ENCODE measurements at places on chromosomes 5 and 9.

- no peak for DNase-seq
These were observed 235.4 kb upstream of the RIOK2 start for GRCh38 chr5:97418462-97418861.

GRCh38 chr5:109929911-109930310 is 240.2 kb downstream of the MAN2A1 start:
- DNase-seq = peak; percentile 5

- no peak for DNase-seq
These were observed 85.6 kb downstream of the RAD23B start for GRCh38 chr9:107368696-107369095.

GRCh38 chr5:172749076-172749475 is 21.9 kb downstream of the DUSP1 start:
- no peak for DNase-seq

GRCh38 chr9:70291446-70291845 is 32.7 kb downstream of the SMC5 start:
- no peak for DNase-seq

- DNase-seq = no peak
These were observed 40.0 kb downstream of the GPR21 start for GRCh38 chr9:123073441-123073840.

DNA sequence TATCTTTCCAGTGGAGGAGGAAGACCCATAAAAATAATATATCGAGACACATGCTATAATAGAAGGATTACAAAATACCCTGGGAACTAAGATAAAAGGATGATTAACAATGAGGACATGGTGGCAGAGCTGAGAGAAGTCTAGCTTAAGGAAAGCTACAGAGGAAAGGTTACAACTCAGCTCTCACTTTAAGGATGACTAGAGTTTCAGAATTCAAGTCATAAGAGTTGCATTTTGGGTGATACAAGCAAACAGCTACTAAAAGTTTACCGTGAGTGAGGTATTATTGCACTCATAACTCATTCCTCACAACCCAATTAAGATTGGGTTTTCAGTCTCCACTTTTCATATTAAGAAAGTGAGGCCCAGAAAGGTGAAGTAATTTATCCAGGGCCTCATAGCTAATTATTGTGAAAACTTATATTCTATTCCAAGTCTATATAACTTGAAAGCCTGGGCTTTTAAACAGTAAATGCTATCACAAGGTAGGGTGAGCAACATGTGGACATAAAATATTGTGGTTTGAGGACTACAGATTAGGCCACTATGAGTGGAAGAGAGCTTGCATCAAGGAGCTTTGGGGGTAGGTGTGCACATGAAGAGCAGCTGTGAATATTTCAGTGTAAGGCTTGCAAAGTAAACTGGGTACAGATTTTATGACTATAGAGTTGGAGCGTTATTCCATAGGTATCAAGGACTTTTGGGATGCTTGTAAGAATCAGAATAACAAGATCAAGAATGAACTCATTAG is 28.0 kb downstream of the JAKMIP2 start:
- DNase-seq = no peak

DNA sequence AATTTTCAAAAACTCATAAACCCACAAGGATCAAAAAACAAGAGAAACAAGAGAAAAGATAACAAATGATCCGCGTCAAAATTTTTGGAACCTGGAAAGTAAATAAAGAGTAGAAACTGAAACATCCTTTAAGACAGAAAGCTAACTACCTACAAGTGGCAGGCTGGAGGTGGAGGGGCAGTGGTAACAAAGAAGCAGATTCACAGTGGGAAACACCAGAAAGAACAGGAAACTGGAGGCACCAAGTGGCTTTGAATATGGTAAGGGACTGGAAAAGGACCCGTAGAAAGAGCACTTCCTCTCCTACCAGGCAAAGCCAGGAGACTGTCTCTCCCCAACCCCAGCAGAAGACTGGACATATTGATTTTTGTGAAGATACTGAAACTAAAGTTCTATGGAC is 100.6 kb upstream of the TARS1 start:
- peak; percentile 5 for DNase-seq

- DNase-seq = no peak
These were observed 65.4 kb upstream of the IRX4 start for GRCh38 chr5:1948111-1948510.

- no peak for DNase-seq
These were observed 10.2 kb downstream of the CMYA5 start for GRCh38 chr5:79699763-79700400.

DNA sequence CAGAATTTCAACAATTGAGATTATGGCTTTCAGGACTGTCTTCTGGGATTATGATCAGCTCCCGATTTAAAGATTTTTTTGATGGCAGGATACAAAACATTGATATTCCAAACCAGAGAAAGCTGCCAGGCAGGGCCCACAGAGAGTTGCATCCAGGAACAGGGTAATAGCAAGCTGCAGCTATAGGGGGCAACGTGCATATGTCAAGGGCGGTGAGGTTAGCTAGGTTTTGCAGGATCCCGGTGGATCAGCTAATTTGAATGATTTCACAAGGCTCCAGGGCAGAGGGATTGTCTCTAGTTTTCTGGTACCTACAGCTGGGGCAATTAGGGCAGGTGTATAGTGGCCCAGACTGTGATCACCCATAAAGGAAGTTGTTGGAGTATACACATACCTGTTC is 339.4 kb downstream of the CHSY3 start:
- DNase-seq = no peak

GRCh38 chr9:105281272-105281671 is 36.8 kb downstream of the SLC44A1 start:
- no peak for DNase-seq

GRCh38 chr9:130286781-130287428 is 21.3 kb downstream of the HMCN2 start:
- no peak for DNase-seq

DNA sequence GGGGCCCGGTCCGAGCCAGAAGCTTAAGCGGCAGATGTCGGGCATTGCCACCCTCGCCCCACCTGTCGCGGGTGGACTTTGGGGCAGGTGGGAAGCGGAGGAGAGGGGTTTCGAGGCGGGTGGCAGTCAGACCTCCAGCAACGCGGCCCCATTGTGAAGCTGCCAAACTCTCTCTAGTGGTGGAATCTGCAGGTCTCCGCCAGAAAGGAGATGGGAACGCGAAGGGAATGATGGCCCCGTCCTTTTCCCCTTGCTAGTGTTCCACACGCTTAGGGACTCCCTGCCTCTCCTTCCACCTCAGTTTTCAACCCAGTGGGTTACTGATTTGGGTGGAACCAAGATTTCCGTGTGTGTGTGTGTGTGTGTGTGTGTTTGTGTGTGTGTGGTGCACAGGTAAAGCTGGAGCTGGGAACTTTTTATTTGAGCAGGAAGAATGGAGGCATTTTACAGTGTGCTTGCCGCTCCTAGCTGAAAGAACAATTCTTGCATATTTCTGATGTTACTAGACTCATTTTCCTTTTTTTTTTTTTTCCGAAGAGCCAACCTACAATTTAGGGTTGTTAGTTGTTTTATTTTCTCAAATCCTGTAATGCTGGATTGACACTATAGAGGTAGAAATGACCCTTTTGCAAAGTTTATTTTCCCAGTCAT is 1.3 kb downstream of the MACIR start:
- DNase-seq = peak; percentile 46

GRCh38 chr9:127841087-127841835 is 13.2 kb downstream of the ENG start:
- no peak for DNase-seq

DNA sequence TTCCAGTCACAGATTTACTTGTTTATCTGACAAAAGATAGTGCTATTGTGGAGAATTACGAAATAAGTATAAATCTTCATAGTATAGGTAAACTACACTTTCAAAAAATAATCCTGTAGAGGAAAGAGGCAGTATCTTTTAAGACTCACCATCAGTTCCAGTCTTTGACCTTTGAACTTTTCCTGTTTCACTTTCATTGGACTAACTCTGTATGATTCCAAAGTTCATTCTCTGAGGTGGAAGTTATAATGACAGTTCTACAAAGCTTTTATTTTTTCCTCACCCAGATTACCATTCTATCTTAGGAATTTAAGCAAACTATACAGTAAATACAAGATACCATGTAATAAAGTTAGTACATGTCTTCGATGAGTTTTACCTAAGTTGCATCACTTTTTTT is 901.3 kb upstream of the SEMA6A start:
- DNase-seq = no peak

GRCh38 chr5:160356550-160357347 is 13.7 kb downstream of the C1QTNF2 start:
- DNase-seq = no peak

- DNase-seq = no peak
These were observed 214.8 kb downstream of the AOPEP start for GRCh38 chr9:94941211-94941875.

GRCh38 chr9:26329974-26330373 is 562.6 kb downstream of the CAAP1 start:
- no peak for DNase-seq

GRCh38 chr5:173011566-173011965 is 28.0 kb downstream of the ATP6V0E1 start:
- DNase-seq = no peak

GRCh38 chr9:124664143-124664542 is 107.0 kb downstream of the NR6A1 start:
- no peak for DNase-seq

DNA sequence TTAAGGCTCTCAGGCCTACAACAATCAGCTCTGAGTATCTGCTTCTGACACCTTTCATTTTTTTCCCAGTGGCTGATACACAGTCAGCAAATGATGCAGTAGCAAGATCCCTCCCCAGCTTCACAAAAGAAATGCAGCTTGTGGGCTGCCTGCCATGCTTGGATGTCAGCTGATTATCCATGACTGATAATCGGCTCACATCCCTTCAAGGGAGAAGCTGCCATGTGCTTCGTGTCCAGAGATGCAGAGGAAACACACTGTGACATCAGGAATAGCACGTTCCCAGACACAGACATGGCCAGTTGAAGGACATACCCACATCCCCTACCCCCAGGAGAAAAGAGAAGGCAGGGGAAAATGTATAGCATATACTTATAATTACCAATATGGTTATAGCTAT is 27.9 kb downstream of the TMEM215 start:
- DNase-seq = no peak

- DNase-seq = no peak
These were observed 5.2 kb downstream of the LTC4S start for GRCh38 chr5:179798771-179799643.

DNA sequence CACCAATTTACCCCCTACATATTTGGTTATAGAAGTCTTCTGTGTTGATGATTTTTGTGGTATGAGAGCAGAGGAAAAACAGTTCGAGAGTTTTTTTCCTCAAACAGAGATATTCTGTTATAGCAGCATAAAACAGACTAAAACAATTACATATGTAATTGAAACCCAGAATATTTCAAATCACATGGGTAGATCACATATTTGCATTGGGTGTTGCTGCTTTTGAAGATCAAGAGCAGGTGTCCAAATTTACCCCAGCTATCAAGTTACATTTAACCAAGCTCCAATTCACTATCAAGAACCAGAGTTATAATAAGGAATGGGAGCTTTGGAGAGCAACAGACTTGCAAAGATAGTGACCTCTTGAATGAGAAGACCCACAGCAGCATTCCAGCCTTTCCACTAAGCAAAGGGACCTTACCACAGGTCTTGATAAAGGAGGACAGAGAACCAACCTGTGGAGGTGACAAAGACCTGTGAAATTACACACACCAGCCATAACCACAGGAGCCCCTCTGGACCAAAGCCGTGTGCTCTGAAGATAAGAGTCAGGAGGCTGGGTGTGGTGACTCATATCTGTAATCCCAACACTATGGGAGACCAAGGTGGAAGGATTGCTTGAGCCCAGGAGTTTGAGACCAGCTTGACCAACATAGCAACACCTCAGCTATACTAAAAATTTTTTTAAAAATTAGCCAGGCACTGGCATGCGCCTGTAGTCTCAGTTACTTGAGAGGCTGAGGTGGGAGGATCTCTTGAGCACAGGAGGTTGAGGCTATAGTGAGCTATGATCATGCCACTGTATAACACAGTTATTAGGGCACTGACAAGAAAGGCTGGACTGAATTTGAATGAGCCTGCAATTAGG is 4.0 kb upstream of the CCL28 start:
- no peak for DNase-seq

- DNase-seq = no peak
These were observed 328.1 kb downstream of the HINT1 start for GRCh38 chr5:130836729-130837649.

- no peak for DNase-seq
These were observed 38.9 kb upstream of the EGFL7 start for GRCh38 chr9:136623842-136624183.

DNA sequence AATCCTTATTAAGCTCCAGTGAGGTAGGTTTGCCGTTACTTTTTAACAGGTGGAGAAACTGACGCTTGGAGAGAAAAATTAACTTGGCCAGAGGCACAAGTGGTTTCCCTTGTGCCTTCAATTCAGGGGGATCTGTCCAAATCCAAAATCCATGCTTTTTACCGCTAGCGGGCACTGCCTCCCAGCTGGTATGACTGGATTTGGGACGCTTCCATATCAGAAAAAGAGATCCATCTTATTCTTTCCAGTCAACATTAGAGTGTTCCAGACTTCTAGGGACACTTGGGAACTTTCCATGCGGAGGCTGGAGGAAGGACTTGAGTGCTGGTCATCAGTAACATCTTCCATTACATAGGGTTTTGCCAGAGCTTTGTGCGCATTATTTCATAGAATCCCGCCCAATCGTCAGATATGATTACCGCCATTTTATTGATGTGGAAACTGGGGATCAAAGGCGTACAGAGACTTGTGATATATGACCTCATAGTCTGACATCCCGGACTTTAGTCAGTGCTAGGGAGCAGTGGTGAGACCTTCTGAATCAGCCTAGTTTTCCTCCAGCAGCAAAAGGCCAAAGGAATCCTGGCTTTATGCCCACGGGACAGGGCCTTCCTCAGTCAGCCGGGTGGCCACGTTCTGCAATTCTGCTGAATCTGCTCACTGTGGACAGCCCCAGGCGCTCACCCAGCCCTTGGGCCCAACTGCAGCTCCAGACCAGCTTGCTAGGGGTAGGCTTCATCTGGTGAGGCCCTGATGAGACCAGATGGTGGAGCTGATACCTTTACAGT is 1.1 kb upstream of the GNPDA1 start:
- DNase-seq = no peak
